AG09319 (cell line): ENCODE measurements at places on chromosomes 13 and 19.

- DNase-seq: no peak
Measured at GRCh38 chr13:94031609-94032008, 447.9 kb downstream of the DCT start.

- no peak for DNase-seq
Measured at GRCh38 chr13:105278943-105279381, 1256.5 kb downstream of the EFNB2 start.

- no peak for DNase-seq
Measured at GRCh38 chr13:50672025-50672424, 171.5 kb downstream of the DLEU7 start.

GRCh38 chr13:42466123-42466522 is 107.8 kb upstream of the TNFSF11 start:
- DNase-seq: no peak
